ENCODE measurements at places on chromosomes 2 and 18. TPM values are rescaled to one million over a fixed set of nuclear protein-coding genes. Genes with fewer than 3 reads are reported as not detected.

Gene SCN2A
- 1.2 TPM for total RNA-seq

Gene PRKRA
- total RNA-seq = 55.0 TPM

Gene SRD5A2
- not detected for total RNA-seq

Gene ARHGAP28
- total RNA-seq = 7.4 TPM

Gene SCYGR4
- not detected for total RNA-seq

Gene TXNDC9
- total RNA-seq = 55.0 TPM

Gene EDAR
- not detected for total RNA-seq

Gene LOXHD1
- not detected for total RNA-seq

Gene MSH6
- 51.6 TPM for total RNA-seq

Gene GCG
- total RNA-seq = not detected

Gene ANKRD30B
- total RNA-seq = not detected

Gene NOTO
- not detected for total RNA-seq

Gene CABYR
- total RNA-seq = 6.7 TPM

Gene PID1
- 5.9 TPM for total RNA-seq

Gene MARCHF4
- total RNA-seq = 1.2 TPM

Gene FAM117B
- total RNA-seq = 2.2 TPM

Gene PTGR3
- 15.9 TPM for total RNA-seq

Gene C2orf81
- total RNA-seq = 3.7 TPM

Gene DRC1
- total RNA-seq = not detected

Gene PGAP1
- total RNA-seq = 2.5 TPM

Gene UGT1A6
- not detected for total RNA-seq

Gene TUBA3E
- total RNA-seq = not detected

Gene FLACC1
- total RNA-seq = not detected

Gene FKBP1B
- 16.8 TPM for total RNA-seq

Gene IL36B
- not detected for total RNA-seq

Gene CTLA4
- not detected for total RNA-seq

Gene DSEL
- 18.0 TPM for total RNA-seq

Gene CXCR2
- total RNA-seq = not detected

Gene ZNF396
- total RNA-seq = 0.67 TPM

Gene LINC00305
- not detected for total RNA-seq

Gene ITGA6
- 38.4 TPM for total RNA-seq

Gene CPLX4
- total RNA-seq = not detected

Gene ECEL1
- not detected for total RNA-seq

Gene APOB
- total RNA-seq = not detected

Gene RAMP1
- 23.4 TPM for total RNA-seq

Gene SOWAHC
- 5.0 TPM for total RNA-seq

Gene CNRIP1
- 62.9 TPM for total RNA-seq

Gene PARD3B
- total RNA-seq = 2.5 TPM

Gene B3GNT7
- total RNA-seq = 0.50 TPM

Gene TET3
- 1.6 TPM for total RNA-seq

Gene ZNF236
- 3.7 TPM for total RNA-seq

Gene LBH
- total RNA-seq = 6.7 TPM

Gene ANKRD30BL
- not detected for total RNA-seq

Gene ROCK1
- total RNA-seq = 13.3 TPM

Gene TRPM8
- not detected for total RNA-seq

Gene RAD51AP2
- not detected for total RNA-seq

Gene GPR45
- total RNA-seq = not detected

Data from bronchus fibroblast of lung (primary cell).